Fibroblast of skin of abdomen (primary cell): ENCODE measurements at places on chromosomes 4 and X.

- DNase-seq: no peak
These were observed 465.1 kb upstream of the FAT1 start for GRCh38 chr4:187188741-187189140.

DNA sequence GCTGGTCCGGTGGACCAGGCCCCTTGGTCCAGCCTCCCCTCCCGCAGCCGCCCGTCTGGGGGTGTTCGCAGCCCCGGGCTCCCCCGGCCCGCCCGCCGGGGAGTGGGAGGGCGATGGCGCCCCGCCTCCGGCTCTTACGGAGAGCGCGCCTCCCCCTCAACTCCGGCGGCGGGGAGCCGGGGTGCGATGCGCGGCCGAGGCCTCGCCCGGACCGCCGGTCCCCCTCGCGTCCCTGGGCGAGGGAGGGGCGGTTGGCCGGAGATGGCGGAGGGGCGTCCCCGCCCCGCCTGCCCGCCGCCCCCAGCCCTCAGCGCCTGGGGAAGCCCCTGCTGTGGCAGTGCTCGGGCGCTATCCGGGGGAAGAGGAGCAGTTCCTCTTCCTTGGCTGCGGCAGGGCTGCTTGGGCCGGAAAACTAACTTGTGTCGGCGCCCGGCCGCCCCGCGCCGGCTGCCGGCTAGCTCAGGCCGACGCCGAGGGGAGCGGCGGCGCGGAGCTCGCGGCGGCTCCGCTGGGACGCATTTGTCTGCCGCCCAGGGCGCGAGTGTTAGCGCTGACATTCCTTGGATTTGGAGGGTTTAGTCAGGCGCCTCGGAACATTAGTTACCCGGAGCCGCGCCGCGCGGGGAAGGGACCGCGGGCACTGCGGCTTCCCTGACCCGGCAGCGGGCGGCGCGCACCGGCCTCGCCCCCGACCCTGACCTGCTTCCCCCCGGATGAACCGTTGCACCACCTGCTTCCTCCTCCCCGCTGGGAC, 994 bp downstream of the GALNT7 start:
- peak; percentile 62 for DNase-seq

DNA sequence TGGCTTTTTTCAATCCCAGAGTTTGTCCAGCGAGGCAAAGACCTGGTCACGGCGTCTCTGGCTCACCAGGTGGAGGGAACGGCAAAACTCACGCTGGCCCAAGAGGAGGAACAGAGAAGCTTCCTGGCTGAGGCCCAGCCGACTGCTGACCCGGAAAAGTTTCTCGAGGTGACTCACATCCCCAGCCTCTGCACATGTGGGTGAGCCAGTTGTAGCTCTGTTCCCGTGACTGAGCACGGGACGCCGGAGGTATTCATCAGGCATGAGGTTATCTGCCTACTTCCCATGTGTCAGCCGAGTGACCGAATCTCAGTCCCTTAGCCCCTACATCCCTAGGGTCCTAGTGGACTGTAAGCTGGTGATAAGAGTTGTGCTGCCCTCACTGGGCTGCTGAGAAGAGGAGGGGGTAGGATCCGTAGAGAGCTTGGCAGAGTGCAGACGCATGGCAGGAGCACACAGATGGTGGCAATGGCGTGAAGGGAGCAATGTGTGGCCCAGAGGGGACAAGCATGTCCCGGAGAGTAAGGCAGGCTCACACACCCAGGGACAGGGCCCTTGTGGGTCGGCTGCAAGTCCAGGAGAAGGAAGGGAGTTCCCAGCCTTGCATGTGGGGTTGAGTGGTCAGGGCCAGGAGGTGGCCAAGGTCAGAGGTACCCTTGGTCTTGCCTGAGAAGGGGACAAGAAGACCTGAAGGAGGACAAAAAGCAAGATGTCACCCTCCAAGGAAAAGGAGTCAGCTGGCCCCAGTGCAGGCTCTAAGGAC, 42.9 kb downstream of the EVC start:
- peak; percentile 75 for DNase-seq

- peak; percentile 45 for DNase-seq
These were observed 32.1 kb downstream of the RAP1GDS1 start for GRCh38 chr4:98293104-98293887.

DNA sequence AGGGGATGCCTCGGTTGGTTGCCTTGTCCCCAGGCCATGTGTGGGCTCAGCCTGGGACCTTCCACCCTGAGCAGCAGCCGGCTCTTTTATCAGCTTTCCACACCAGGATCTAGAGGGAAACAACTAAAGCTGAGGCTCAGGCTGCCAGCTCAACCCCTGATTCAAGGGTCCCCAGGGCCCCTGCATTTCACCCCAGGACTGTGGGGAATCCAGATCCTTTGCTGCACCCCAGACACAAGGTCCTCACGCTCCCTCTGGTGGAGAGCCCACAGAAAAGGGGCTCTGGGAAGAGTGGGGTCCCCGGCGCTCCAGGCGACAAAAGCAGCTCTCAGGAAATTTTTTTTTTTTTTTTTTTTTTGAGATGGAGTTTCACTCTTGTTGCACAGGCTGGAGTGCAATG, 64.3 kb downstream of the ZFYVE28 start:
- peak; percentile 8 for DNase-seq

- no peak for DNase-seq
These were observed 8.1 kb downstream of the HADH start for GRCh38 chr4:107997794-107998193.
